ENCODE measurements at places on chromosomes 5 and 9.

- no peak for DNase-seq
Observed at GRCh38 chr5:180213256-180213600, 4.2 kb upstream of the RASGEF1C start.

DNA sequence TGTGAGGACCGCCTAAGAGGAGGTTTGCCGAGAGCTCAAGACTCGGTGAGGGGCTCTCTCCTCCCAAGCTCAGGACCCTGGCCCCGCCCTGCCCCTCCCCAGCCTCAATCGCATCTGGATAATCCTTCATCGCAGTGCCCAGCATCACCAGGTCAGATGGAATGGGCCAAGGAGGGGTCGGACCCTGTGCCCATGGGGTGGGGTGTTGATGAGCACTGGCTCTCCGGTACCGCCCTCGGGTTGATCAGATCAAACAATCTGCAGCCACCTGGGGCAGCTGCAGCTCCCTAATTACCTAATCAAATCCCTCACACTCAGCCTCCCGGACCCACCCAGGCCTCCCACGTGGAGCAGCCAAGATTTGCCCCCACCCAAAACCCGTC is 24.4 kb upstream of the TDRD7 start:
- no peak for DNase-seq

GRCh38 chr5:151338734-151339133 is 8.6 kb downstream of the SLC36A2 start:
- DNase-seq, result no peak

DNA sequence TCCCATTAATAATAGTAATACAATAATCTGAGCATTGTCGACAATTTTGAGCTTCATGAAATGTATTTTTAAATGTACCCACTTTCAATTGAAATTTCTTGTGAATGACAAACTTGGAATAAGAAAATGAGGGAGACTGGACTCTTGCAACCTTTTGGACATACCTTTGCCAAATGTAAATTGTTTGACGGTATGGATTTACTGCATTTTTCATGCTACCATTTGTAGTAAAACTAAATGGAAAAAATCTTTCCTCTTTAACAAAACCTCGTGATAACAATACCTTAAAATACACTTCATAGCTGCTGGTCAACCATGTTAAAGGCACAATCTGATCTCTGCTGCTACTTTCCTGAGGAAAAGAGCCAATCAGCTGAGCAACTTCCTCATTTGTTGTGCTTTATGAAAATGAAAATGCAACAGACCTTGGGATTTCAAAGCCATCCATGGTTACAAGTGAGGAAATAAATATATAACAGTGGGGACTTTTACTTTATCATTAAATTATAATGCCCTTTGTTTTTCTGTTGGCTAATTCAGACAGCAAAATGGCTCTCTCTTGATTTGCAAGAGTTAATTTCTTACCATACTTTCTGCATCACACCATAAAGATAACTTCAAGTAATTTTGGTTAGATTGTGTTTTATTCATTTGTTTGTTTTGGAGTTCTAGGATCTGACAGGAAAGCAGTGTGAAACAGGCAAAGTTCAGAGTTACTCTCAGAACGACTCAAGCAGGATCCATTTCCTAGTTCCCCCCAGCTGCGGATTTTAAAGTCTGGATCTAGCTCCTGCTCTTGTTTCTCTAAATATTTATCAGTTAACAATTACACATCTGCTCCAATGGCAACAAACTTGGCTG is 1.1 kb downstream of the ALDH1A1 start:
- DNase-seq, result no peak

DNA sequence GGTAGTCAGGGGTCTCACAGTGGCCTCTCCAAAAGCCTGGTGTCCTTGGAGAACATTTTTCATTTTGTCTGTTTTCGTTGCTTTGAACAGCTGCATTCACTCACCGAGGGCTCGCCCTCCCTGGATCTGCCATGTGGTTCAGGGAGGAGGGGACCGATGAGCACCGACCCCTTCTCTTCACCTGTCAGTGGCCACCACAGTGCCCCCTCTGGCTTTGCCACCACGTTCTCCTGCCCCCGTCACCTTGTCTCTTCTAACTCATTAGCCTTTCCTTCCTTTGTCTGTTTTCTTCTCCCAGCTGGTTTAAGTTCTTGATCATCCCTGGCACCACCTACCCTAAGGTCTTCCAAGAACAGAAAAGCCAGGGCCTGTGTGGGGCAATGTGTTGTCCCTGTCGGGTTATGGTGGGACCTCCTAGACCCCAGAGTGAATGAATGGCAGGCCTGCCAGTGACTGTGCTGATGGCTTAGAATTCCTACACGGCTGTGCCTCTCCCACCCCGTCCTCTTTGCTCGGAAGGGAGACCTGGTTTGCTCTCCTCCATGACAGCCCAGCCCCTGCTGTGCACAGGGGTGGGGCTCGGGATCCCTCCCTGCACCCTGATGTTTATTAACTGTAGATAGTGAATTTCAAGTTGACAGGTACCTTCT is 90.0 kb downstream of the ANKRD33B start:
- DNase-seq, result no peak

DNA sequence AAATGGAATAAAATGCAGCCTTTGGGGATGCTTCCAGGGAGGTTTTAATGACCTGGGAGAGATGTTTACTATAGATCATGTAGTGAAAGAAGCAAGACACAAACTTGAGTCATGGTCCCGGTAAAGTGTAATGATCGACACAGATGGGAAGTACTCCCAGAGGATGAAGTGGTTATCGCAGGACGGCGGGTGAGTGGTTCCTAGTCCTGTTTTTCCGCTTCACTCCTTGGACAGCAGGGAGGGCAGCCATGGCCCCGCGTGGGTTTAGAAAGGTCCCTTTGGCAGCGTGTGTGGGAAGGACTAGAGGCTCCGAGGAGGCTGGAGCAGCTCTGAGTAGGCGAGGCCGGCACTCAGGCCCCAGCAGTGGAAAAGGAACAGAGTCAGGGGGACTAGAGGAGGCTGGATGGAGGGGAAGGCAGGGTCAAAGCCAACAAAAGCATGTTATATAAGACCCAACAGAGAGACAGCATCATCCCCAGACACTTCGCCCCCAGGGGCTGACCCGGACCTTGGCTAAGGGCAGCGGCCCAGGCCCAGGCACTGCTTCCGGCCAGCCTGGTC is 49.2 kb upstream of the STXBP1 start:
- no peak for DNase-seq

DNA sequence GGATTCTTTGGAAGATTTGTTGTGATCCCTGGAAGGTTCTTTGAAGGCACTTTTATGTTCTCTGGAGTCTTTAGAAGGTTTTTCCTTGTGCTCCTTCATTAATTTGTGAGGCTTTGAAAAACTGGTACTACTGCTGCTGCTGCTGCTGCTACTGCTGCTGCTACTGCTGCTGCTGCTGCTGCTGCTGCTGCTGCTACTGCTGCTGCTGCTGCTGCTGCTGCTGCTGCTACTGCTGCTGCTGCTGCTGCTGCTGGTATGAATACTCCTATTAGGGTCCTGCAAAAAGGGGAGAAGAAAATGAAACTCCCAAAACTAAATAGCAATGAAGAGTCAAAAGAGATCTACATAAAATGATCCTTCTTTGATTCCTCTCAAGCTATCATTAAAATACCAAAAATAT is 208.1 kb downstream of the MLLT3 start:
- DNase-seq, result no peak

DNA sequence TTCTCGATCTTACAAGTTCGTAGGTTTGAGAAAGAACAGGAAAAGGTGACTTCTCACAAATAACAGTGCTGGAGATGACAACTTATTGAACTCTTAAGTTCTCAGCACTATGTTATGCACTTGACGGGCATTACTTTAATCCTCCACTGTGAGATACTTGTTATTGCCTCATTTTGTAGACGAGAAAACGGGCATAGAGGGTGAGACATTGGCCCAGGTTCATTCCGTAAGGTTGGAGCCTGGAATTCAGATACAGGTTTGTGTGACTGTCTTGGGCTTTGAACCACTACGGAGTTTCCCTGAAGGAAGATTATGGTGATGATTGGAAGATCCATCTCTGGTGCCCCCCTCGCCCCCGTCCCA is 657 bp downstream of the MAT2B start:
- no peak for DNase-seq

DNA sequence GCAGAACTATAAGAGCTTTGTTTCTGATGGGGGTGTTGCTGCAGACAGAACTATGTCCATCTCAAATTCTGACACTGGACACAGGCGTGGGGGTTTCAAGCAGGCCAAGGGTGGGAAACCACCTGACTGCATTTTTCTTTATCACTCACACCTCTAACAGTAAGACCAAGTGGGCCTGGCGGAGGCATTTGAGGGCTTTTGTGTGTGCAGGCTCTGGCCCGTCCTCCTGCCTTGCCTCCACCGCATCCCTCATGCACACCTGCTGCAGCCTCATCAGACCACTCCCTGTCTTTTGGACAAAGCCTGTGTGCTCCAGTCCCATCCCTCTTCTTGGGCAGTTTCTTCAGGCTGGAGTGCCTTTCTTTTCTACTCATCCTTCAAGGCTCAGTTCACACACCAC is 7.9 kb downstream of the OR13J1 start:
- no peak for DNase-seq
